Epithelial cell of proximal tubule (primary cell): ENCODE measurements at places on chromosomes 5 and 9. TPM values are rescaled to one million over a fixed set of nuclear protein-coding genes. Genes with fewer than 3 reads are reported as not detected.

The AHRR gene
- total RNA-seq: 0.29 and 0.65 TPM in 2 replicates

The ANKRD34B gene
- 1.2 TPM in 2 replicates for total RNA-seq

The PCDHA9 gene
- not detected in 2 replicates for total RNA-seq

The DNAH5 gene
- total RNA-seq: 1.2 and 1.7 TPM in 2 replicates

The PKD2L2 gene
- total RNA-seq: not detected in 2 replicates

The FAM78A gene
- under 0.01 and 0.29 TPM in 2 replicates for total RNA-seq

The SPINK7 gene
- total RNA-seq: not detected in 2 replicates

The NEUROG1 gene
- total RNA-seq: not detected in 2 replicates

The OLFML2A gene
- 3.5 and 7.0 TPM in 2 replicates for total RNA-seq

The SHLD3 gene
- 1.8 and 2.0 TPM in 2 replicates for total RNA-seq

The TMED7 gene
- 74.1 and 86.7 TPM in 2 replicates for total RNA-seq

The CD274 gene
- total RNA-seq: 16.1 and 22.1 TPM in 2 replicates

The SHISAL2B gene
- total RNA-seq: not detected in 2 replicates

The IRX1 gene
- total RNA-seq: 18.0 and 22.1 TPM in 2 replicates

The BARX1 gene
- not detected in 2 replicates for total RNA-seq

The IFNK gene
- total RNA-seq: not detected in 2 replicates

The RHOBTB3 gene
- 39.9 and 86.4 TPM in 2 replicates for total RNA-seq

The RBM22 gene
- total RNA-seq: 33.2 and 35.6 TPM in 2 replicates

The FREM1 gene
- 0.17 and 0.22 TPM in 2 replicates for total RNA-seq

The FSD1L gene
- 1.6 and 1.7 TPM in 2 replicates for total RNA-seq

The CARTPT gene
- total RNA-seq: not detected in 2 replicates

The NXNL2 gene
- 3.1 and 6.9 TPM in 2 replicates for total RNA-seq

The SVEP1 gene
- 0.29 and 0.35 TPM in 2 replicates for total RNA-seq

The SPRY4 gene
- total RNA-seq: 10.9 and 19.9 TPM in 2 replicates

The FOXI1 gene
- total RNA-seq: not detected in 2 replicates

The LRRC26 gene
- not detected in 2 replicates for total RNA-seq

The PSIP1 gene
- 61.1 and 69.8 TPM in 2 replicates for total RNA-seq

The ZNF782 gene
- 3.9 and 5.1 TPM in 2 replicates for total RNA-seq

The ZCCHC7 gene
- total RNA-seq: 8.8 and 13.3 TPM in 2 replicates

The STKLD1 gene
- 1.3 TPM in 1 of 2 replicates, not detected in the other for total RNA-seq

The ZFP37 gene
- total RNA-seq: 0.58 and 0.94 TPM in 2 replicates

The CCDC112 gene
- total RNA-seq: 10.0 and 11.7 TPM in 2 replicates

The NMUR2 gene
- 0.22 TPM in 1 of 2 replicates, not detected in the other for total RNA-seq

The TMEM232 gene
- 0.86 TPM in 1 of 2 replicates, not detected in the other for total RNA-seq

The CATSPER3 gene
- total RNA-seq: 0.29 TPM in 1 of 2 replicates, not detected in the other

The CCDC107 gene
- 19.0 and 35.4 TPM in 2 replicates for total RNA-seq

The UBLCP1 gene
- 30.6 and 33.8 TPM in 2 replicates for total RNA-seq
